ENCODE measurements at places on chromosomes 4 and X. TPM values are rescaled to one million over a fixed set of nuclear protein-coding genes. Genes with fewer than 3 reads are reported as not detected.

DNA sequence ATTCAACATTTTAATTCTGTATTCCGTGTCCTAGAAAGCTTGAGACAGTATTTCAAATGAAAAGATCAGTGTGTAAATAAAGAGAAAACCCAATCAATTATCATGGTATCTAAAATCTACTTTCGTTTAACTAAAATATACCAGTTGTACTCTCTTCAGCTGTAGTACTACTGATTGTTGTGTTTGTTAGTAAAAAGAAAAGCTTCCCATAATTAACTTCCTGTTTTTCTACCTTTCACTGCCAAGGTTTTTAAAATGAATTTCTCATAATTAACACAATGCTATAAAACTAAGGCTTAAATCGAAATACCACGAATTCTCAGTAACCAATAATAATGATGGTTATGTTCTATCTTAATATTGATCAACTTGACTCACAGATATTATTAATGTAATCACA lies 37.4 kb downstream of the PPP3CA start:
- no peak for DNase-seq

Gene RGN
- total RNA-seq = 1.4 TPM

GRCh38 chr4:91596718-91597117 lies 707.0 kb upstream of the GRID2 start:
- DNase-seq = no peak

Gene TMEM154
- 139 TPM for total RNA-seq

GRCh38 chr4:133741766-133742165 lies 459.8 kb downstream of the PABPC4L start:
- DNase-seq = no peak

Gene TMEM129
- total RNA-seq = 31.0 TPM

Gene C4orf51
- total RNA-seq = not detected

DNA sequence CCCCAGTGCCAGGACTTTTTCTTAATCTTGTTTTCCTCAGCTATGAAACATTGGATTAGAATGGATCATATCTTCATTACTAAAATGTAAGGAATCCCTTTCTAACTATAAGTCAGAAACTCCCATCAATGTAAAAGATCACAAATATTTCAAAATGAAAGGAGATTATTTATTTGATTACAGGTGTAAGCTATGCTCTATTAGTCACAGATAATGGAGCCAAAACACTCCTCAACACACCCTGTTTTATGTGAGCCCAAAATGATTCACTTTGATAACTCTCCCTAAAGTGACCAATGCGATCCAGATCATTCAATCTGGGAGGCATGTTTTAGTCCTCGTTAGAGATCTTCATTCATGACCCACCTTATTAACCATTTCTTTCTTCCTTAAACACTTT lies 566.7 kb upstream of the TENM3 start:
- DNase-seq = no peak

DNA sequence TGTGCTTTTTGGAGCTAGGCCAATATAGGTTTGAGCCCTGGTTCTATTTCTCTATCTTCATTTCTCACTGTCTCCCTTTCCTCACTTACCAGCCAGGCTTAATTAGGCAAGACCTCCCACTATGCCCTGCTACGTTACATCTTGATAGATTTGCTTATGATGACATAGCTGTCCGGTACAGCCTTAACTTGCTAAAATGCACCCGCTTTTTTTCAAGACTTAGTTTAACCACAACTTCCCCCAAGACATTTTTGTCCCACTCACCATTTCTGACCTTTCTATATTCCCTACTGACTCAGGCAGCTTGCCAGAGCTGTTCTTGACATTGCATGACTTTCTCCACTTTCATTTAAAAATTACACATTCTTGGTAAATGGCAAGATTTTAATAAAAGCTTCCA lies 152.6 kb downstream of the MID1 start:
- no peak for DNase-seq

GRCh38 chr4:27684610-27685011 lies 824.0 kb downstream of the STIM2 start:
- no peak for DNase-seq

GRCh38 chr4:147725673-147726072 lies 6.2 kb upstream of the ARHGAP10 start:
- DNase-seq = no peak

DNA sequence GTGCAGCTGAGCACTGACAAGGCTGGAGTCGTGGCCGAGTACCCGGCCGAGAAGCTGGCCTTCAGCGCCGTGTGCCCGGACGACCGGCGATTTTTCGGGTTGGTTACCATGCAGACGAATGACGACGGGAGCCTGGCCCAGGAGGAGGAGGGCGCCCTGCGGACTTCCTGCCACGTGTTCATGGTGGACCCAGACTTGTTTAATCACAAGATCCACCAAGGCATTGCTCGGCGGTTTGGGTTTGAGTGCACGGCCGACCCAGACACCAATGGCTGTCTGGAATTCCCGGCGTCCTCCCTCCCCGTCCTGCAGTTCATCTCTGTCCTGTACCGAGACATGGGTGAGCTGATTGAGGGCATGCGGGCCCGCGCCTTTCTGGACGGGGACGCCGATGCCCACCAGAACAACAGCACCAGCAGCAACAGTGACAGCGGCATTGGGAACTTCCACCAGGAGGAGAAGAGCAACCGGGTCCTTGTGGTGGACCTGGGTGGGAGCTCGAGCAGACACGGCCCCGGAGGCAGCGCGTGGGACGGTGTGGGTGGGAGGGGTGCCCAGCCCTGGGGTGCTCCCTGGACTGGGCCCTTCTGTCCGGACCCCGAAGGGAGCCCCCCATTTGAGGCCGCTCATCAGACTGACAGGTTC lies 24.3 kb downstream of the RGS12 start:
- no peak for DNase-seq

DNA sequence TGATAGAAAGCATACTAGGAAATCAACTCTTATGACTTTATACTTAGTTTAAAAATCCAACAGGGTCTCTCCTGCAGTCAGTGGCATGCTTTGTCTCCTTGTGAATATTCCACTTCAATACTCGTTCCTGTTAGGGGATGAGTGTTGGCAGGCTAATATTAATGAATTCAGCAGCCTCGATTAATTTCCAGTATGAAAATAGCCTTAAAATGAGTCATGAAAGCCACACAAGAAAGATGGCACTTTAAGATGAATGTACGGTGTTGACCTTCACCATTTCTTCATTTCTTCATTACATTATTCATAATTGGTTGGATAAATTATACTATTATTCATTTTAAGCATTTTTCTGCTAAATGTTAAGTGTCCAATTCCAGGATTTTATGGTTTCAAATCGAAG lies 29.2 kb downstream of the GABRB1 start:
- DNase-seq = no peak

DNA sequence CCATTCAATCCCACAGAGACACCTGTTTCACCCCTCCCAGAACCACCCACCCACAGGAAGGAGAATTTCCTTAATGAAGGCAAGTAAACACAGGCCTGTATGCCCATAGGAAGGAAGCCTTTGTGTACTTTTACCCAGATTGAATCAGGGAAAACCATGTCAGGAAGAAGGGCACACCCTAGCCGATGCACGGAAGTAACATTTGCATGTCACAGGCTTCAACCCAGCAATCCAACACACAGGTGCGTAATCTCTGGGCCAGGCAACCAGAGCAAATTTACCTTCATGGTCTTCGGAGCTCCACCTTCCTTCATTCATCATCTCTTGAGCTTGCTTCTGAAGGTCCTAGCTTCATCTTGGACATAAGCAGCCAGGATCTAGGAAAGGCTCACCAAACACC lies 206.3 kb downstream of the SHROOM3 start:
- DNase-seq = no peak

Gene CCDC158
- 0.22 TPM for total RNA-seq

- no peak for DNase-seq
These were observed 216.3 kb upstream of the BCOR start for GRCh38 chrX:40314070-40314469.

- no peak for DNase-seq
These were observed 60.7 kb upstream of the PAK3 start for GRCh38 chrX:111035256-111035655.

Gene MAGEB6B
- total RNA-seq = not detected

- DNase-seq = no peak
These were observed 26.2 kb downstream of the MAGEA9 start for GRCh38 chrX:149807747-149808458.

GRCh38 chr4:80790152-80790551 lies 240.4 kb upstream of the BMP3 start:
- DNase-seq = no peak

- no peak for DNase-seq
These were observed 252.3 kb upstream of the RASGEF1B start for GRCh38 chr4:81723927-81724587.

GRCh38 chr4:19684084-19684483 lies 567.6 kb upstream of the SLIT2 start:
- no peak for DNase-seq

- DNase-seq = no peak
These were observed 159.8 kb upstream of the JADE1 start for GRCh38 chr4:128649575-128650205.
